ENCODE measurements at places on chromosomes 3 and 15. TPM values are rescaled to one million over a fixed set of nuclear protein-coding genes. Genes with fewer than 3 reads are reported as not detected.

Gene CDHR4
- total RNA-seq = not detected

Gene GPR160
- total RNA-seq = 0.10 TPM

Gene ATP13A3
- total RNA-seq = 96.8 TPM

Gene GATA2
- not detected for total RNA-seq

Gene IL17RB
- not detected for total RNA-seq

Measured in foreskin keratinocyte (primary cell).